ENCODE measurements at places on chromosomes 7 and 10. TPM values are rescaled to one million over a fixed set of nuclear protein-coding genes. Genes with fewer than 3 reads are reported as not detected.

DNA sequence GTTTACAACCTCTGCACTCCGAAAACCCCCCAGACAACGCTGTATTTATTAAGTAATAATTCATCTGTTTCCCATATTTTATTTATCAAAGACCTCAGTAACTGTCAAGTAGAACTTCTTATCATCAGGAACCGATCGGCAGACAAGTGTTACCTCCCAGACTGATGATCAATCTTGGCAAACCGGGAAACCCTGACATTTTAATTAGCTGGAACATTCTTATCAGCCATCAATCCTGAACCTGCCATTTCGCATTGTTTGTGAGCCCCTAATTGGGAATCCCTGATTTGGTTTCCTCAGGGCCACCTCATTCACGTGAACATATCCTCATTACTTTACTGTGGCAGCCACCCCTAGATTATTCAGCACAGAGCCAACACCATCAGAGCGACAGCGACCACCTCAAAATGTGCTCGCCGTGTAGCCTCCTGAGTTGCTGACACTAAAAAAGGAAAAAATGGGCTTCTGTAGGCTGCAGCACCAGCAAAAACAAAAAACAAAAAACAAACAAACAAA lies 93.6 kb upstream of the SDK1 start:
- no peak for DNase-seq

DNA sequence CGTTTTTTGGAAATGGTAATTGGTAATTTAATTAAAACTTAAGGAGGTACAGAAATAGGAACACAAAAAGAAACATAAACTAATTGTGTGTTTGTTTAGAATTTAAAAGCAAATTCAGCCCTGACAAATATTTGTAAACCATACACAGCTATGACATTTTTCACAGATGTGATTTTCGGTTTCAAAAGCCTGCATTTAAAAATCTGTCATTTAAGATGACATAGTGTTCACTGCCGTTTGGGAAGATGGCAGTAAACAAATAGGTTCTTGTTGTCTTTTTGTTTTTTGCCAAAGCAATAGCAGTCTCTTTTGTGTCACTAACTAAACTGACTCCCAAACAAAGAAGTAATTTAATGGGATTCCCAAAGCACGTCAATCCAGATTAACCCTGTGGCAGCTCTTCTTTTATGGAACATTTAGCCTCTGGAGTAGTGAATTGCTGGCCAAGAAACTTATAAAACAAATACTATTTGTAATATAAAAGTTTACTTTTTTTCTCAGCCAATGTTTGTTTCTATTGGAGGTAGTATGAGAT lies 697.6 kb downstream of the PHTF2 start:
- no peak for DNase-seq

GRCh38 chr7:99296471-99296870 lies 23.8 kb downstream of the MYH16 start:
- no peak for DNase-seq

WEE2 gene
- total RNA-seq, result not detected

- no peak for DNase-seq
Measured at GRCh38 chr7:101077303-101078086, 7.8 kb upstream of the TRIM56 start.

DNA sequence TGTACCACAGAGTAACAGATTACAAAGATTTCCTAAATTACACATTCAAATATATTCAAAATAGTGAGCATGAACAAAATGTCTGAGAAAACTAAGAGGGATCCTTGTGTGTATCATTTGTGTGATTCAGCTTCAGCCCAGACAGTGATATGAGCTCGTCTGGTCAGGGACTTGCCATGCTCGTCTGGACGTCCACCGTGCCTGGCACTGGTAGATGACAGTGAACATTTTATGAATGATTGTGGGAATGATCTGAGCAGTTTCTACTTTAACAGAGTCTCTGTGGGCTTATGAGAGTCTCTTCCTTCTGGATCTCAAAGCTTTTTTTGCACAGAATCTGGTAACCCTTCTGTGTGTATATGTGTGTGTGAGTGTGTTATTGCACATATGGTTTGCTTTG lies 34.2 kb upstream of the ANKRD2 start:
- DNase-seq, result no peak

OR2A5 gene
- total RNA-seq, result not detected

GRCh38 chr10:11521860-11522259 lies 89.6 kb downstream of the USP6NL start:
- DNase-seq, result no peak

DNA sequence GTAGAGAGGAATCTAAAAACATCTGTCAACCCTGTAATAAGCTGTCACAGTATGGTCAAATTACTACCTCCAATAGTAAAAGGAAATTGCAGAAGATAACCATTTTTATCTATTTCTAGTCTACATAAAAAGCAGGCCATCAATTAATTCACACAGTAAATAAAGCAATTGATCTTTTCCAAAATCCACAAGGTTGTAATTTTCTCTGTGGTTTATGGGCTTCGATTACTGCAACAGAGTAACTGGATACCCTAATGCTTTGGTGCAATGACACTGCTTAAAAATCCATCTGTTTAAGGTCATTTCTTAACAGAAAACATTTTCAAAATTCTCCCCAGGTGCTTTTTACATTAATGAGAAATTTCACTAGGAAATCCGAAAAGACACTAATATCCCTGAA lies 23.9 kb downstream of the ESYT2 start:
- DNase-seq, result no peak

GRCh38 chr10:78890506-78890905 lies 178.3 kb upstream of the ZMIZ1 start:
- no peak for DNase-seq

DNA sequence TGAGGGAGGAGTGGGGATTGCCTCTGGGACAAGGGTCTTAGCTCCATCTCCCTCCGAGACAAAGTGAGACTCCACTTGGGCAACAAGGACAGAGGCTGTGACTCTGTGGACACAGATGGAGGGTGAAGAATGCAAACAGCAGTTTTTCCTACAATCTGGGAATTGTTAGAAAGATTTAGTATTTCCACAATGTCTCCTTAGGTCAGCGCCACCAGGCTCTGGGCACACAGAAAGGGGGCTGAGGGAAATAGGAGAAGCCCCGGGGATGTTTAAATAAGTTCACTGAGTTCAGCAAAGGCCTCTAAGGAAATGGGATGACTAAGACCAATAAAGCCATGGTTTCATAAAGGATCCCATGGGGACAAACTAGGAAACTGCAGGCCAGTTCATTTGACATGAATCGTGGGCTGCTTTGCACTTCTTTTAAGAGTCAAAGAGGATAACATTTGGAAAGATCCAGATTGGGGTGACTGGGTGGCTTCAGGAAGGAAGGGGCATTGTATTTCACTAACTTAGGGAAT lies 219.8 kb upstream of the GLI3 start:
- no peak for DNase-seq

GRCh38 chr7:116240024-116240668 lies 29.8 kb downstream of the TES start:
- DNase-seq, result no peak

DNA sequence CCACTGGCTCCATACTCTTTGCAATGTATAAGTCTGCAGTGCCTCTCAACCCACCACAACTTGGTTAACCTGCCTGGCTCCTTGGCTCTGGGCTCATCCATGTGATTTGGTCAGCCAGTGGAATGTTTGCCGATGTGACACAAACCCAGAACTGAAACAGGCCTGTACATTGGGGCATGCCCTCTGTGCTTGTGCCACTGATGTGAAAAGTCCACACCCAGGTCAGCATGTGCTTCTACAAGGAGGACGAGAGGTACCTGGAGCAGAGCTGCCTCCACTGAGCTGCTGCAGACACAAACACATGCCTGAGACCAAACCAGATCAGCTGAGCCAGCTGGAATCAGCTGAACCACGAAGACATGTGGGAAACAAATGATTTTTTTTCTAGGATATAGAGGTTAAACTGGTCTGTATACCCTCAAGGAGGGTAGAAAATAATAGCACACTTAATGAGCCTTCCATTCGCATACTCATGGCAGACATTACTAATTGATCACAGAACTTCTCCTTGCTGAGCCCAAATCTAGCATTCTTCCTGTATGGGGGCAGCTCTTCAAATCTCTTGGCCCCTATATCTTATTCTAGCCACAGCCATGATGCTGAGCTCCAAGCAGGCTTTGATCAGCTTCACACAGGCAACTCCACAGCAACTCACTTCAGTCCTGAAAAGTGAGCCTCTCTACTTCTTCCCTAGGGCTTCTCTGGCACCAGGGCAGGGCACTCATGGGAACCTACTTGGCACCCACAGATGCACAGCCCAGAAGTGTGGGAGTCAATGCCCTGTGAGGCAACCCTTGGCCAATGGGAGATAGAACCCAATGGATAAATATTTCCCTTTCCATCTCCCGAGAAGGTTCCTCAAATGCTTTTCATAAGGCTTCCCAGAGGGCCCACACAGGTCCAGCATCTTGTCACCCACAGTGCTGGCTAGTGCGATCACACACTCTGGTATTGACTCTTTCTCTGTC lies 18.6 kb downstream of the PYROXD2 start:
- no peak for DNase-seq

- no peak for DNase-seq
Measured at GRCh38 chr7:1727812-1728570, 57.9 kb downstream of the ELFN1 start.

DNA sequence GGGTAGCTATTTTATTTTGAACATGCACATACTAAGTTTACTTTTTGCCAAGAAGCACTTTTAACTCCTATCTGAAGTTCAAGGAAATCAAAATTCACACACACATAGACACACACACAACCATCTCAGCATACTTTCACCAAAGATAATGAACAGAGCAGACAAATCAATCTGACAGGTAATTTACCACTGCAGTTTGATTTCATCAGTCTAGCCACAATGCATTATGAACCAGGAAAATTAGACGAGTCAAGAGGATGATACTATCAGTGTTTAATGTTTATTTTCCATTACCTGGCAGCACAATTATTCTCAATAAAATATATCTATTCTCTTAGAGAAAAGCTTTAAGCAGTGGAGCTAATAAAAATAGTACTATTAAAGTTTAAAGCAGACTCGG lies 147.9 kb downstream of the ARHGAP12 start:
- no peak for DNase-seq

GRCh38 chr10:133445751-133446708 lies 7.7 kb upstream of the SCART1 start:
- DNase-seq, result no peak

SLC13A4 gene
- not detected for total RNA-seq

ZNF736 gene
- 5.5 TPM for total RNA-seq

DNA sequence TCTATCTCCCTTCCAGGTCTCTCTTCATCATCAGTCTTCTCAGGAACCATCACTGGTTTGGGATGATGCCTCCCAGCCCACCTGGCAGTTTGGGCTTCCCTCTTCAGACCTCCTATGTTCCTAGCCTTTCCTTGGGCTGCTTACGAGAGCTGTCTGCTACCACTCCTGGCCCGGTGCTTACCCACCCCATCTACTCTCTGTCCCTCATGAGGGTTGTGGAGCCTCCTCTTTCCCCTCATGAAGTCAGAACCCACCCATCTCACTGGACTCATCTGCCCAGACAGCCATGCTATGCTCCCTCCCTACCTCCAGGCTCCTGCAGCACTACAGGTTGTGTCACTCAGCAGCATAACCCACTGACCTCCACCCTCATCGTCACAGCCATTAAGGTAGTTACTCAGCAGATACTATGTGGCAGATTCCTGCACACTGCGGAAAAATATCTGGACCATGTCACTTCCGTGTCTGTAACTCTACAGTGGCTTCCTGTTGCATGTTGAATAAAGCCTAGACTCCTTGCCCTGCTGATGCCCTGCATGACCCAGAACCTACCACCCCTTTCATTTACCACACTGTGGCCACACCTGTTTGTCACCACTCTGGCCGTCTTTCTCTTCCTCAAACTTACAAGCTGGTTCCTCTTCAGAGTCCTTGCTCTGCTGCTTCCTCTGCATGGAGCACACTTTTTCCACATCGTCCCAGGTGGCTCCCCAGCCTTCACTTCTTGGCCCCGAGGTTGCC lies 2.0 kb downstream of the DBNL start:
- DNase-seq, result no peak

DNA sequence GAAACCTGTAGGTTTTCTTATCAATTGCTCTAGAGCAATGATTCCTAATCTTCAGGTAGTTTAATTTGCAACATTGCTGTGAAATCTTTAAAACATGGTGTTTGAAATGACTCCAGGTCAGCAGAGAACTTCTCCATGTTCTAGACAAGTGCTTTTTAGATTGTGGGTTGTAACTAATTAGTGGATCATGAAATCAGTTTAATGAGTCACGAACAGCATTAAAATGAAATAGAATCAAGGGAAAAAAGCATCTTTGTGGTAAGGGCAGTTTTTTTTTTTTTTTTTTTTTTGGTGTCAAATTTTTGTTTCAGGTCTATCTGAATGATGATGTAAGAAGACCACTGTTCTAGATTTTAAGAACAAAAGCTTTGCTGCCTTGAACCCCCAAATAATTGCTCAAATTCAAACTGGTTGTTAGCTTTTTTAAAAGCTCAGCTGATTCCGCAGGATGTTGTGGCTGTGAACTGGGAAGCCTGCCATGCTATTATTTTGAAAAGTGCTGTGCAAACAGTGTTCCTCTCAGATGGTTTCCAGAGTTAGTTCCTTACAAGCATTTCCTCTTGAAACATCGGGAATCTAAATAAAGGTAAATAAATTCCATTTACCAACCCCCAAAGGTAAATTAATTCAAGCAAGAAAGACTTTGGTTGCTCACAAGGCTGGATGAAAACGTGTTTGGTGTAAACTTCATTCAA lies 13.1 kb upstream of the PDK4 start:
- DNase-seq, result peak; percentile 35

DNA sequence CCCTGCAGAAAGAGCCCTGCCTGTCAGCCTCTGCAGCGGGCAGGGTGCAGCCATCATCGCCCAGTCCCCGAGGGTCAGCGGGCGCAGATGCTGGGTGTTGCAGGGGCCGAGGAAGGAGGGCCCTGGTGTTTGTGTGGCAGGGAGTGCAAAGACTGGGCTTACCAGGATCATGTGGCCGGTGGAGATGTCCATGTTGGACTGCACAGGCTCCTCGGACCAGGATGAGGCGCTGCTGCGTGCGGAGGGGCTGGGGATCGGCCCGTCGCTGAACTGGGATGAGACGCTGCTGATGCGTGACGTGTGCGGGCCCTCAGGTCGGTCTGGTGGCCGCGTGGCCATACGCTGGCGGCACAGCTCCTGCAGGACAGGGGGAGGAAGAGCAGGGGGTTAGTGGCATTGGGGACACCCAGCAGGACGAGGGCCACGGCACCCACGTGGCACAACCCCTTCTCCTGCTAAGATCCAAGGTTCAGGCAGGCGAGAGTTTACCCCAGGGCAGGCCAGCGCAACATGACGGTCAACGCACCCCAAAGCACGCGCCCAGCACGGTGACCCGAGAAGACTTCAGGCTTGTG lies 319.5 kb downstream of the DNAJB6 start:
- no peak for DNase-seq

All from pulmonary artery endothelial cell (primary cell).